NCI-H526 (cell line): ENCODE measurements at places on chromosomes 5 and 9.

- DNase-seq, result no peak
Measured at GRCh38 chr9:31174681-31175080, 1209.8 kb upstream of the ACO1 start.

- DNase-seq, result no peak
Measured at GRCh38 chr9:131034268-131034667, 25.3 kb downstream of the LAMC3 start.

DNA sequence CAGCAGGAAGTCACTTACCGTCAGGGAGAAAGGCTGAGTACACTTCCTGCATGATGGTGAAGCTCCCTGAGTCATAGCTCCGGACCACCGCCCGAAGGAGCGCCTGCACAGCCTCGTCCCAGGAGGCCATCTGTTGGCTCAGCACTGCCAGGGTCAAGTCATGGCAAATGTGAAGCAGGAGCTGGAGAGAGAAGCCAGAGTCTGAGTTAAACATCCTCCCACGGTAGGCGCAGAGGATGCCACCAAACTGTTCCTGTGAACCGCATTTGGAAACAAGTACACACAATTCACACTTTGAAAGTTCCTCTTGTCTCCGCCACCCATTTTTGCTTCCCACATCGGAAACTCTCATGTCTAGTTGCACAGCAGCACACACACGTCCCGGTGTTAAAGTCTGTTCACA, 33.9 kb downstream of the CNOT8 start:
- no peak for DNase-seq

- no peak for DNase-seq
Measured at GRCh38 chr9:87140605-87141109, 193.4 kb upstream of the GAS1 start.

DNA sequence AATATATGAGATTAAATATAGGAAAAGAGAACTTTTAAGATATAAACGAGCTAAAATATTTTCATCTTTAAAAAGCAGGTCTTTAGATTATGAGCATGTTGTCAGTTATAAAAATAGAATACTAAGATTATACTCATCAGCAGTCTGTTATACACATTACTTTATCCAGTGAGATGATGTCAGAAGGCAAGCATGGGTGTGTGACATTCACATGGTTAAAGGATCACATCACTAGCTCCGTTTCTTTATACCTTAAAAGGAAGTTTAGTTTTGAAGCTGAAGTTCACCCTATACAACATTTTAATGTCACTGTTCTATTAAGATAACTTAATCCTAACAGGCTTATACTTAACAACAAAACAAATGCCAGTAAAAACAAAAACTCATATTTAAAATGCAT, 59.6 kb downstream of the RICTOR start:
- no peak for DNase-seq

- peak; percentile 71 for DNase-seq
Measured at GRCh38 chr9:135152614-135153334, 65.3 kb downstream of the OLFM1 start.

- DNase-seq, result no peak
Measured at GRCh38 chr5:56680731-56681130, 134.6 kb upstream of the MAP3K1 start.

DNA sequence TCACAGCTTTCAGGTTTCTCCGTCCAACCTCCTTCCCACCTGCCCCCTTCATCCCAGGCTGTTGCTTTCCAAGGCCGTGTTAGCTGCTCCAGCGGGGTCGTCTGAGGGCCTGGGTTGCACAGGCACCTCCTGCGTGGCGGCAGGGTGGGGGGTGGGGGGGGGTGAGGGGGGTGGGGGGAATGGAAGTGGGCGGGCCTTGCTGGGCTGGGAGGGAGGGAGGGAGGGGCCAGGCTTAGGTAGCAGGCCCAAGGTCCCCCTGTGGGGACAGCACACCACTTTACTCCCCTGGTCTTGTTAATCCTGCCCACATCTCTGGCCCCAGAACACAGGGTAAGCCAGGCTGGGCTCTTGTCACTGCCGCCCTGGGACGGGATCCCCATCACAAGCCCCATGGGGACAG, 99.1 kb downstream of the RXRA start:
- no peak for DNase-seq

GRCh38 chr9:83933790-83934189, 12.6 kb upstream of the KIF27 start:
- DNase-seq, result no peak

DNA sequence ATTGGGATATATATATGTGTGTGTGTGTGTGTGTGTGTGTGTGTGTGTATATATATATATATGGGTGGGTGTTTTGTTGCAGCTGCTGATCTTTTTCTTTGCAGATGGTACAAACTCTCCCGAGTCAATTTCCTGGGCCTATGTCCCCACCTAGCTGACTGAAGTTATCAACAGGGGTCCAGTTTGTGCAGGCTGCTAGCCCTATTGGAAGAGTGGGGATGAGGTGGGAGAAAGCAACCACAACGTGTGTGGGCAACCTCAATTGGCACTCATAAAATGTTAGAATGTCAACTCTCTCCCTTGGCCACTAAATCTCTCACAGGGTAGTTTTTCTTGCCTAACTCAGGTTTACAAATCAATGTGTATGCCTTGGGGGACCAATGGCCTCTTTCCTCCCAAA, 5.6 kb downstream of the NR4A3 start:
- no peak for DNase-seq

DNA sequence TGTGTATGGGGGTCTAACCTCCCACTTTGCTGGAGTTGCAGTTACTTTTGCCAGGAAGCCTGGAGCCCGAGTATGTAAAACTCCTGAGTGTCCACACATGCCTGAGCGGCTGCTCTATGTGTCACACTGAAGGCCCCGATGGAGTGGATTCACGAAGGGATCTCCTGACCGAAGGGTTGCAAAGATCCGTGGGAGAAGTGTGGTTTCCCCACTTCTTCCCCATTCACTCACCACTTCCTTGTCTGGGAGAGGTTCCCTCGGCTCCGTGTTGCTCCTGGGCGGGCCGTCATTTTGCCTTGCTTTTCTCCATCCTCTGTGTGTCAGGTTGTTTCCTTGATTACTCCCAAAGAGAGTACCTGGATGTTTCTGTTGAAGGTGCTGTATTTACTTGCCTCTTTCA, 16.2 kb upstream of the IL3 start:
- DNase-seq, result no peak

GRCh38 chr9:106383072-106383471, 479.9 kb upstream of the ZNF462 start:
- no peak for DNase-seq

DNA sequence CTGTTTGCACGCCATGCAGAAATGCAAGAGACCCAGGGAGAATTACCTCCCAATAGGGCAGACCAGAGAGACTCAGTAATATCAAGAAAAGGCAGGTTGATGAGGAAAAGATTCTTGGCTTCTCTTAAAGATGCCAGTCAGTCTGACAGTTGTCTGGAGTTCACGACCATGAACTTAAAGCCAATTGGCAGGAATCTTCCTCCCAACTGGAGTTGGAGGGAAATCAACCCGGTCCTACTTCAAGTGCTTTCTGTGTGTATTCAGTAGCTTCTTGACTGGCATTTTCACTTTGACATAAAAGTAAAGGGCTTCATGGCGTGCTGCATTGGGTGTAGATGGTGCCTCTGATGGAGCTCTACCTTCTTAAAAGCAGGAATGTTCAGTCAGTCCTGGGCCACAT, 144.3 kb downstream of the GOLPH3 start:
- no peak for DNase-seq

GRCh38 chr9:26673261-26673660, 219.3 kb downstream of the CAAP1 start:
- no peak for DNase-seq

- no peak for DNase-seq
Measured at GRCh38 chr5:38553001-38553521, 3.4 kb downstream of the LIFR start.

GRCh38 chr9:123011878-123012528, 21.5 kb upstream of the GPR21 start:
- no peak for DNase-seq

DNA sequence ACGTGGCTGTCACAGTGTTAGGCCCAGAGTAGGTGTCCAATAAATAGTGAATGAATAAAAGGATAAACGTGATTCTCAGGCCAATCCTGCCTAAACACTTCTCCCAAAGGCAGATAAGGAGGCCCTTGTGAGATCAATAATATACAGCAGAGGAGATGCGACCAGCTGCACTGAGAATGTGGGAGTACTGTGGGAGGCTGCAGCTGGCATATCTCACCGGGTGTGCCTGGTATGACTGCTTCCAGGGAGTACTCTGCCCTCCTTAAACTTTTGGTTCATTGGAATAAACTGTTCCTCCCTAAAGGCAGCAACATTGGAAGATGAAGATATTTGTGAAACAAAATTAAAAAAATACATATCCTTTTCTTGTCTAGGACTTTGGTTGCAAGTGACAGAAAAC, 57.1 kb upstream of the PTPN3 start:
- DNase-seq, result no peak

- no peak for DNase-seq
Measured at GRCh38 chr9:91261417-91261816, 100.3 kb downstream of the AUH start.

DNA sequence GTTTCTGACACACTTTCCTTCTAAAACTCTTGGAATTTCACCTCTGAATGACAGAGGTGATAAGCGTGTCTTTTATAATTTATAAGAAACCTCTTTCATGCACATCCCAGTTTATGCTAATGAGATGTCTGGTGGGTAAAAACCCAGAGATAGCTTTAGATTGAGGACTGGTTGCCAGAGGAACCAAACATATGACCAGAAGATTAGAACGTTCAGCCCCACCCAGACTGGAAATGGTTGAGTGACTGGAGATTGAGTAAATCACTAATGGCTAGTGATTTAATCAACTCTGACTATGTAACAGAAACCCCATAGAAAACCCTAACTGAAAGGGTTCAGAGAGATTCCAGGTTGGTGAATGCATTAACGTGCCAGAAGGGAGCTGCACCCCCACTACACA, 69.2 kb downstream of the CDH18 start:
- no peak for DNase-seq

DNA sequence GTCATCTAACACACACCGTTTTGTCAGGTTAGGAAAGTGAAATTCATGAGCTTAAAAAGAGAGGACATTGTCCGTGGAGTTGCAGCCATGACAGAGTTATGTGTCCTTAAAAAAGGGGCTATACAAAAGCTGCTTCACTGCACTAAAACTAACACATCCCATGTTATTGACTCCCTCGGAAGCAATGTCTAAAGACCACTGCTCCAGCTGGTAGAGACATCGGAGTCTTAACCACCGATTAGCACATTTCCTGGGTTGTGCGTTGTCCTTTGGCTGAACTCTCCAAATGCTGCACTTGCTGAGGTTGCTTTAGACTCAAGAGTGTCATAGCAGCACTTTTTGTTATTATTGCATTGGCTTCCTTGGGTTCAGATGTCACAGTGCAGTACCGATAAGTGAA, 128.3 kb upstream of the C9orf72 start:
- DNase-seq, result no peak

DNA sequence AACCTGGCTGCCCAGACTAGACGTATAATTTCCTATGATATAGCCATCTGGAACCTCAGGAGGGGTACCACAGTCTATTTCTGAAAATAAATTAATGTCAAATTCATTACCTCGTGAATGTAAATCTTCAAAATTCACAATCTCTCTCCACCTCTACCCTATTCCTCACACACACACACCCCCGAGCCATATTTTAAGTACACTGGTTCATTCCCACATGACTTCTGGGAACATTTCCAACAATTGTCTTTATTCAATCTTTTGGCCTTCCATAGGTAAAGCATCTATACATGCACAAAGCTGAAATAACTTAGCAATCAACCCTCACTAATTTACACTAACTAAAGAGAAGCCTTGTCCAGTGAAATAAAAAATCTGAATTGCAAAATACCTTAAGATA, 32.7 kb downstream of the SUSD1 start:
- no peak for DNase-seq

DNA sequence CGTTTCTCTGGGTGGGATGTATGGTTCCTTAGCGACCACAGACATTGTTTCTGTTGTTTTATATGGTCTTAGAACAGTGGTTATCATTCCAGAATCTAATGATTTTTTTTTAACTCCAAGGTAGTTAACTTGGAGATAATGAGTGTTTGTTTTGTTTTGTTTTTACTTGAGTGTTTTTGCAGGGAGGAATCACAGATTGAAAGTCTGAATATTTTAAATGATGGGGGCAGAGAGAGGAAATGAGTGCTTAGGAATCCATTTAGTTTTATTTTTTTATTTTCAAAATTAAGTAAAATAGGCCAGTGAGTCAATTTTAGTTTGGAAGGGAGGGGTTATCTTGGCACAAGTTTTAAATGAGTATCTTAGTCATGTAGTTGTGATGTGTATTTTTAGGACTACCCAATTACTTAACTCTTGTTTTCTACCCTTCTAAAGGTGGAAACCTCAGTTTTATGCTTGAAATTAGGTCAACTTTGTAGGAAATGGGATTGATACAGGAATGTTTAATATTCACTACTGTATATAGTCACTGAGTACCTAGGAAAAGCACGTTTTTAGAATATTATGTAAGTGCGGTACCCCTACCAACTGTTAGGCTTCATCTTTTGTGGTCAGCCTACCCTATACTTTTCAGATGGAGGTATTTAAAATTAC, 2.0 kb downstream of the UBE2R2 start:
- no peak for DNase-seq

GRCh38 chr5:37735649-37736347, 104.0 kb downstream of the GDNF start:
- DNase-seq, result no peak

- DNase-seq, result no peak
Measured at GRCh38 chr5:176352116-176352878, 9.3 kb downstream of the KIAA1191 start.
